ENCODE measurements at places on chromosomes 1 and 21.

- no peak for DNase-seq
These were observed 22.1 kb upstream of the KCNA10 start for GRCh38 chr1:110540891-110541685.

DNA sequence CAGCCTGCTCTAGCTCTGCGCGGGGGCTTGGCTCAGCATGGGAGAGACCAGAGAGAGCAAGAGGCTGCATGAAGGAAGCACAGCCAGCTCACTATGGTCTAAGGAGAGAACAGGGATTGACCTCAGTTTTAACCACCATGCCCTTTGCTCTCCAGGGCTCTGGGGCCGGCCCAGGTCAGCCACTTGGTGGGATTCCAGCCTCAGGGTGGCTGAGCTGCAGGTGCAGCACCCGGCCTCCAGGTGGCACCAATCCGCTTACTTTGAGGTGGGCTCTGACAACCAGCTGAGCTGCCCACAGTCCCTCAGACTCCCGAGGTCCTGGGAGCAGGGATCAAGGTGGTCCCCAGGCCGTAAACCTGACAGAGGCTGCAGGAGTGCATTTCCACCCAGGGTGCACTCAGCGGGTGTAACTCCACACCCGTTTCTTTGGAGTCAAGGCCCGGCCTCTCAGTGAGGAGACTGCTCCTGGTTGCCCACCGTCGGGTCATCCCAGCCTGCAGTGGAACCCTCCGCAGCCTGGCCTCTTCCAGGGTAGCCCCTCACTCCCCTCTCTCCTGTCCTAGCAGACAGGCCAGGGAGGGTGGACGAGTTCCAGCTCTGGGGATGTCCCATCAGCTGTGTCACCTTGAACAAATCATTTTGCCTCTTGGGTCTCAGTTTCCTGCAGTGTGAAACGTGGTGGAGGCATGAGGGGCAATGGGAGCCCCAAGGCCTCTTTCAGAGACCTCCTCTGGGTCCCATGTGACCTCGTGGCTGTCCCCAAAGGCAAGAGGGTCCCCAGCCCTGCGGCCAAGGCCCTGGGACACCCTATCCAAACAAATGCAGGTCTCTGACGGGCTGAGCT, 607 bp upstream of the LGR6 start:
- DNase-seq, result peak; percentile 21

- DNase-seq, result no peak
These were observed 64.2 kb upstream of the TENT5B start for GRCh38 chr1:27076803-27077202.

DNA sequence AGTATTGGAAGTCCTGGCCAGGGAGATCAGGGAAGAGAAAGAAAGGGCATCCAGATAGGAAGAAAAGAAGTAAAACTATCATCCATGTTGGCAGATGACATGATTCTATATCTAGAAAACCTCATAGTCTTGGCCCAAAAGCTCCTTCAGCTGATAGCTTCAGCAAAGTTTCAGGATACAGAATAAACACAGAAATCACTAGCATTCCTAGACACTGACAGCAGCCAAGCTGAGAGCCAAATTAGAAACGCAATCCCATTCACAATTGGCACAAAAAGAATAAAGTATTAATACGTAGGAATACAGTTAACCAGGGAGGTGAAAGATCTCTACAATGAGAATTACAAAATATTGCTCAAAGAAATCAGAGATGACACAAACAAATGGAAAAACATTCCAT, 44.6 kb downstream of the ZFYVE9 start:
- peak; percentile 17 for DNase-seq

DNA sequence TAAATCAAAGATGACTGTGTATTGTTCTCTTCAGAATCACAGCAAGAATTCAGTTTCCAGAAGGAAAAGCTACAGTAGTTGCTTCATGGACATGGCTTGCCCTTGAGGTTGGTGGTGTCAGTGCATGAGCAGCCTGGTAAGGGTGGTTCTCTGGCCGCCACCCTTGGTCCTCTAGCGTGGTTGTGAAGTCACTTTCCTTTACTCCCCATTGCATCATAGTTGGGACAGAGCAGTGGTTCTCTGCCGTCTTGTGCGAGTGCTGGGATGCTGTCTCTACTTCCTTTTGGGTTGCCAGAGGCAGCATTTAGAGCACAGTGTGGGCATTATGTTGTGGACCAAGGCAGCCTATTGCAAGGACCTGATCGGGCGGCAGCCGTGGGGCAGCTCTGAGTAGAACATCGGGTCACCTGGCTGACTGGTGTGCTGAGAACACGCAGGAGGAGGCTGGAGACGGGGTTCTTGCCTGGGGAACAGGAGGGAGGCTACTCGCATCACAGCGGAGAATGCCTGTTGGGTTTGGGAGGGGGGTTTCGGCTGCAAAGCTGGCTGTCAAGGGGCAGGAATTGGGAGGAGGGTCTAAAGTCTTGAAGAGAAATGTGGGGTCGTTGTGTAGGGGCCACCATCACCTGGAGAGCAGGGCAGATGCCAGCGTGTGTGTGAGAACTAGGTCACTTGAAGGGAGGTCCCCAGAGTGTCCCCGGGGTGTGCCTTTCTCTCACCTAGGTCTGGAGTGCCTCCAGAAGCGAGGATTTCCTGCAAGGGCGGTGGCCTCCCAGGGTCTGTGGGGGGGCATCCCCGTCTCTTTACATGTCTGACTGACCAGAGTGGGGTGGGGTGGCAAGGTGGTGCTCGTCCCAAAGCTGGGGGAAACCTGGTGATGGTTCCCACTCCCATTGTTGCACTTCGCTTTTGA, 6.3 kb downstream of the ARF1 start:
- DNase-seq, result no peak

GRCh38 chr1:199854686-199855321, 172.7 kb upstream of the NR5A2 start:
- DNase-seq, result no peak

GRCh38 chr1:175602026-175602585, 141.3 kb downstream of the TNR start:
- peak; percentile 6 for DNase-seq

Data from fibroblast of skin of abdomen (primary cell).